Eye (tissue), 1 donor: ENCODE measurements at places on chromosomes 3 and 15.

- DNase-seq = no peak
Measured at GRCh38 chr3:174424656-174425055, 434.5 kb upstream of the NAALADL2 start.

DNA sequence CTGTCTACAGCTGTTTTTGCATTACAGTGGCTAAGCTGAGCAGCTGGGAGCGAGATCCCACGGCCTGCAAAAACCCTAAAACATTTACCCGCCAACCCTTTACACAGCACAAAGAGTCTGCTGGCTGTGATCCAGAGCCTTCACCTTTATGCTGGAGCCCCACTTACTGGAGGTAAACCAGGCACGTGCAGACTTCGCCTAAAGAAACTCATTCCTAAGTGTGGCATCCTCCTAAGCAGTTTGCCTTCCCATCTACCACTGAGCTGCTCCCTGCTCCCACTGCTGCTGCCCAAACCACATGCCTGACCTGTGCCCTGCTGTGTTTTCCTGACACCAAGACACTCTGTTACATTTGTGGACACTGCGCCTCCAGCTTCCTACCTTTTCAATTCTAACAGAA, 53.0 kb downstream of the CHSY1 start:
- no peak for DNase-seq

GRCh38 chr3:193014902-193015301, 97.2 kb upstream of the MB21D2 start:
- no peak for DNase-seq

- DNase-seq = no peak
Measured at GRCh38 chr3:42023380-42023779, 61.5 kb upstream of the ULK4 start.
